ENCODE measurements at places on chromosomes 7 and 10.
A peak's percentile ranks its signal among the peaks of the same experiment; 100 is the strongest.

DNA sequence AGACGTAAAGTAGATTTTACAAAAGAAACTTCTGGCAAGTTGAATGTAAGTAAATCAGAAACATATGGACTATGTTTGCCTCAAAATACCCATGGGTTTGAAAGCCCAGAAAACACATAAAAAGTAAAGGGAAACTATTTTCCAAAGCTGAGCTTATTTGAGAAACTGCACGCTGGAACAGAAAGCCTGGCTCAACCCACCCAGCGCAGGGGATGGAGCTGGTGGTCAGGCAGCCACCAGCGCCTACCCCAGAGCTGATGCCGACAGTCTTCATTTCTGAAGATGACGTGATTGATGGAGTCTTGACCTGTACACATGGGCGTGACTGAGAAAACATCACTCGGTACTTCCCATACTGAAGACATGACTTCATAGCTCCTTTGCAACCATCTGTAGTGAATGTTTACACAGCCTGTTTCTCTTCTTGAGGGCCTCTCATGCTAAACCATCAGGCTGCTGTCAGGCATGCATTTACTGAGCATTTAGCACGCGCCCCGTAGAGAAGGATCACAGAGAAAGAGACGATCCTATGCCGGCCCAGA is 232.6 kb upstream of the AUTS2 start:
- DNase-seq = no peak

DNA sequence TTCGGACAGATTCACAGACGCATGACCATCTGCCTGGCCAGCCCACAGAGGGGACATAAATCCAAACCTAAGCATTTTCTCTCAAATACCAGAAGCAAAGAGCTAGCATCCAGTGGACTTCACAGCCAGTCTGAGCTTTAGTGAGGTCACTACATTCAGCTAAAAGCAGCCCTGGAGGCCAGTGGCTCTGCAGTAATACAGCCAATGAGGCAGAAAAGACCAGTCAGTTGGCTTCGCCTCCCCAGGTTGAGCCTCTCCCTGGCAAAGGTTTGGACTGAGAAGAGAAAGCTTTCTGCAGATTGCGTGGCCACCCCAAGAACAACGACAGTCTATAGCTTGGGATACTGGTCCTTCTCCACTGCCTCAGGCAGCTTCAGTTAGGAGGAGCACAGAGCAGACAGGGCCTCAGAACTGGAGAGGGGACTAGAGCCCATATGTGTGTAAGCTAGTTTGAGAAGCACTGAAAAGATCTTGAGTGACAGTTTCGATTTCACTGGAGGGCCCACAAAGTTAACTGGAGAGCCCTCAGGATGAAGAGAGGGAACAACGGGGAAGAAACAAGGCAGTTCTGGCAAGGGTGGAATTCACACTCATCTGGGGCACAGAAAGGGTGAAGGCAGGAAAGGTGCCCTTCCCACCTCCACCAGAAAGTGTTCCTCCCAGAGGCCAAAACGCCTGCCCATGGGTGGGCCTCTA is 3.8 kb downstream of the WDR91 start:
- DNase-seq = no peak

- DNase-seq = no peak
Observed at GRCh38 chr10:62079885-62080559, 178.5 kb downstream of the ARID5B start.

- DNase-seq = no peak
Observed at GRCh38 chr7:158356454-158356853, 231.2 kb downstream of the PTPRN2 start.

GRCh38 chr7:158448430-158449100 is 139.1 kb downstream of the PTPRN2 start:
- no peak for DNase-seq

DNA sequence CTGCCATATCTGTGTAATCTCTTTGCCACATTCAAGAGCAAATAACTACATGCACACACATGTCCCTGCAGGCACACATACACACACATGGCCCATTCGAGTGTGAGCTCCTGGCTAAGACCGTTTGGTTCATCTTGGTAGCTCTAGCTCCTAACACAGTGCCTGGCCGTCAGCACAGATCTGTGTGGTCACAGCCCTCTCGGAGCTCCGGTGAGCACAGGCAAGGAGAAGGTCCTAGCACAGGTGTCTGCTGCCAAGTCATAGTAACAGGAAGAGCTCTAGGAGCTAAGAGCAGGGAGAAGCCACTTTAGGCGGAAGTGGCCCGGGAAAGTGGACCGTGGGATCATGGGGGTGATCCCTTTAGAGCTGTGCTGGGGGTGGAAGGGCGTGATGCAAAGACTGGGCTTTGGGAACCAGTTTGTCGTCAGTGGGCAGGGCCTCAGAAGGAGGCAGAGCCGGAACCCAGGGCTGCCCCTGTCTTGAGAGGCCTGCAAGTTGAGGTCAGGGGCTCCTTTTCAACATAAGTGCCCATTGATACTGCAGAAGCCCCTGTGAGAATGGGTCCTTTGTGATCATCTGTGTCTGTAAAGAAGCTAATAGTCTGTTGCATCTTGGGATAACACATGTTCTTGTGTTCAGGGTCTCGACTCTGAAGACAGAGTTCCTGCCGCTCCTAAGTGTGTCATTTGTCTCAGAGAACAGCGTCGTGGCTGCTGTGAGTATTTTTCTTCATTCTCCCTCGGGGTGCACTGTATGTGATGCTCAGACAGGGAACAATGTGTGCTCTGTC is 16.6 kb upstream of the ARPC1B start:
- no peak for DNase-seq

DNA sequence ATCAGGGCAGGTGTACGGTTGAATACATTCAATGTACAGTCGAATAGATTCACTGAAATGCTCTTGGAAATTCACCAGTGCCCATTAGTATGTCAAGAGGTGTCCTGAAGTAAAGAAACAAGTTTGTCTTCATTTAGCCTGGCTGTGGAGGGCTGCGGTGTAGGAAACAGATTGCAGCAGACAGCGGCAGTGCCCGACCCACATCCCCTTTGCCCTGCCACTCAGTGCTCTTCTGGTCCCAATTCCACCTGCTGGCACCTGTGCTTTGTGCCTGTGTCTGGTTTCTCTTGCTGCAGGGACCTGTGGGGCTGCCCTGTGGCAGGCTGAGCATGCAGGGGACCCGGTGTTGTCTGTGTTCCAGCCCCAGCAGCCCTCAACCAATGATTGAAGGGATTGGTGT is 183.7 kb downstream of the RPS24 start:
- no peak for DNase-seq

- DNase-seq = no peak
Observed at GRCh38 chr7:144038887-144039286, 9.9 kb upstream of the OR2A5 start.

- DNase-seq = no peak
Observed at GRCh38 chr7:141550386-141551093, 670 bp upstream of the AGK start.

DNA sequence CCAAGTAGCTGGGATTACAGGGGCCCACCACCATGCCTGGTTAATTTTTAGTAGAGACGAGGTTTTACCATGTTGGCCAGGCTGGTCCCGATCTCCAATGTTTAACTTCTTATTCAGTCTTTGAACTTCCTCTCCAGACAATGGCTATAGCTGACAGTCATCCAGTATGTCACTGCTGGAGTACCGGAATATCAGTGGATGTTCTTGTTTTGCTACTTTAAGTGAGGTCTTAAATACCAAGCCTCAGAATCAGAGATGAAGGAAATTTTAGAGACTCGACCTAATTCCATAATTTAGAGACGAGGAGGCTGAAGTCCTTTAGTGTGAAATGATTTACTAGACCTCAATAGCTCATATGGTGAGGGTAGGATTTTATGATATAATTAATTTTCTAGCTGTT is 294.8 kb upstream of the KLF6 start:
- no peak for DNase-seq

GRCh38 chr10:100138921-100139496 is 46.8 kb downstream of the ERLIN1 start:
- no peak for DNase-seq

DNA sequence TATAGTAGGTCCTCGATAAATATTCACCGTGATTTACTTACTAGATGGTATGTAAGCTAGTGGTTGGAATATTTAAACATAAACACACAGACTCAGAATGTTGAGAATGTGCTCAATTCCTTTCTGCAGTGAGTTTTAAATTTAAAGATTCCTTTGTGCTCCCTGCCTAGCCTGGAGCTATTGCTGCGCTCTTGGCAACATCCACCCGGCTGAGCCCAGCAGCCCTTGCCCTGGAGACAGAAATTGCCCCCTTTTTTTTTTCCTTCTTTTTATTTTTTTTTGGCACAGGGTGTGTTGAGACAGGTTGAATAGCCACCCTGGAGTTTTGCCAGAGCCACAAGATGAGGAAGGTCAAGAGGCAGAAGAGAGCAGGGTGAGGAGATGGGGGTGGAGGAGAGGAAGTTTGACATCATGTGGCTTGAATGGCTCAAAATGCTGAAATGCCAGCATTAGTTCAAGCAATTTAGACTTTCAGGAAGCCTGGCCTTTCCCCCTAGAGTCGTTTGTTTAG is 180.8 kb downstream of the PRKCQ start:
- no peak for DNase-seq

DNA sequence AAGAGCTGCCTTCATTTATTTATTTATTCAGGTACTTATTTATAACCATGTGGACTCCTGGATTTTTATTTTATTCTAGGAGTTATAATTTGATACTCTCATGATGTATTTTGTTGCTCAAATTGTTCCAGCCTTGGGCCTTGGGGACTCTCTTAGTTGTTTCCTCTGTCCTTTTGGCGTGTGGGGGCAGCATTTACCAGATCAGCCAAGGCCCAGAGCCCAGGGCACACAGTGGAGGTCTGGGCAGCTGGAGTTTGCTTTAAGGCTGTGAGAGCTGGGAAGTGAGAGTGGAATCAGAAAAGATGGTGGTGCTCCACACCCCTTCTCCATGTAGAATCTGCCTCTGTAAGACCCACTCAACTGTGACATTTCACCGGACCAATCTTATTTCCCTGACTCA is 398.9 kb downstream of the RPS24 start:
- DNase-seq = no peak

DNA sequence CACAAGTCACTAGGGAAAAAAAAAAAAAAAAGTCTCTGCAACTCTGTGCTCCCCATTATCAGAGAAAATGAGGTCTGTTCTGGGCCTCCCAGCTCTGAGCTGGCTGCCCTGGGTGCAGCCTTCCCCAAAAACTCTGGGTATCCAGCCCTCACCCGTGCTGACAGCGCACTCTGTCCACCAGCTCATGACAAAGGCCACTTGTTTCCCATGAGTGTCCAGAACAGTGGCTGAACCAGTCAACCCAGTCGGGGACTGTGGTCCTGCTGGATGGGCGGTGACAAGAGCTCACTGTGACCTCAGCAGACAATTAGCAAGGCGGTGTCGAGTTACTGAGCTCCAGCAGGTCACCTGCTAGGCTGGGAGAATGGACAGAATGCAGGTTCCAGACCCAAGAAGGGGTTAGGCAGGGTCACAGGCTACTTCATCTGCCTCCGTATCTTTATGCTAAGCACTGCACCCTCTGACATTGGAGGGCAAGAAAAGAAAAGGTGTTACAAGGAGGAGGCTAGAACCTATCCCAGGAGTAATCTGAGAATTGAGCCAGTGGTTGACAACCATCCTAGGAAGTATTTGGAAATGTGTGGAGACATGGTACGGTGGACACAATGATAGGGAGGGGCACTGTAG is 37.2 kb downstream of the DLG5 start:
- no peak for DNase-seq

GRCh38 chr10:52378124-52378523 is 64.0 kb downstream of the DKK1 start:
- no peak for DNase-seq

GRCh38 chr10:51960494-51960895 is 261.1 kb upstream of the CSTF2T start:
- no peak for DNase-seq

GRCh38 chr10:5575482-5576153 is 50.9 kb downstream of the CALML3 start:
- peak; percentile 46 for DNase-seq

- DNase-seq = peak; percentile 82
Observed at GRCh38 chr7:18666107-18666728, 170.7 kb downstream of the HDAC9 start.

DNA sequence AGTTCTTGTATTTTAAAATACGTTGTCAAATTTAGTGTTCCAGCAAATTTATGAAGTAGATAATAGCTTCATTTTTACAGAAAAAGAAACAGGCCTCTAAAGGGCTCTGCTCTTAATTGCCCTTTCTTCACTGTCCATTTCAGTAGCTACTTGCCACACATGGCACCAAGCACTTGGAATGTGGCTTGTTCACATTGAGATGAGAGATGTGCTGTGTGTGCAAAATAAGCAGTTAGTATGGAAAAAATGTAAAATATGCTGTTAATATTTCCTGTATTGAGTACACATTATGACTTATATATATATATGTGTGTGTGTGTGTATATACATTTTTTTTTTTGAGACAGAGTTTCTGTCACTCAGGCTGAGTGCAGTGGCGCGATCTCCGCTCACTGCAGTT is 19.5 kb downstream of the RBM33 start:
- DNase-seq = no peak

- DNase-seq = no peak
Observed at GRCh38 chr10:111128331-111129180, 51.7 kb downstream of the ADRA2A start.

DNA sequence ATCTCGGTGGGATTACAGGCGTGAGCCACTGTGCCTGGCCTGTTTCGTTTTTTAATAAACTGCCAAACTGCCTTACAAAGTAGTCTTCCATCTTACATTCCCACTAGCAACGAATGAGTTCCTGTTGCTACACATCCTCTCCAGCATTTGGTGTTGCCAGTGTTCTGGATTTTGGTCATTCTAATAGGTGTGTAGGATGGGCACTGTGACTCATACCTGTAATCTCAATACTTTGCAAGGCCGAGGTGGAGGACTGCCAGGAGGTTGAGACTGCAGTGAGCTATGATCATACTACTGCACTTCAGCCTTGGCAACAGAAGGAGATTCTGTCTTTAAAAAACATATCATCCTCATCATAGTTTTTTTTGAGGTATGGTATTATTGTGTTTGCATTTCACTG is 21.4 kb upstream of the RSBN1L start:
- no peak for DNase-seq

DNA sequence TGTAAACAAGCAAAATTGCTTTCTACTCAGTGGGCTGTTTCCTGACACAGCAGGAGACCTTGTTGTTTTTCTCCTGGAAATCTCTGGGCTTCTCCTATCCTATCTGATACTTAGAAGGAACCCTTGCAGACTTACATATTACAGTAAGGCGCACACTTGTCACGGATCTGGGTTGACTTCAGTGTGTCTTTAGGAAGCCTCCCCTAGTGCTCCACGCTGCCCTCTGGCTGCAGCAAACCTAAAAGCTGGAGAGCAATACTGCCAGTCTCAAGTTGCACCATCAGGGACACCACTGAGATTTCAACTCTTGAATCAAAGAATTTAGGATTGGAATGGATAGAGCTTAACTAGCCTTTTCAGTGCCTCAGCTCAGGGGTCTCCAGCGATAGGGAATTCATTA is 495.3 kb downstream of the LRMDA start:
- no peak for DNase-seq

GRCh38 chr10:86586516-86586915 is 64.9 kb upstream of the WAPL start:
- DNase-seq = no peak

DNA sequence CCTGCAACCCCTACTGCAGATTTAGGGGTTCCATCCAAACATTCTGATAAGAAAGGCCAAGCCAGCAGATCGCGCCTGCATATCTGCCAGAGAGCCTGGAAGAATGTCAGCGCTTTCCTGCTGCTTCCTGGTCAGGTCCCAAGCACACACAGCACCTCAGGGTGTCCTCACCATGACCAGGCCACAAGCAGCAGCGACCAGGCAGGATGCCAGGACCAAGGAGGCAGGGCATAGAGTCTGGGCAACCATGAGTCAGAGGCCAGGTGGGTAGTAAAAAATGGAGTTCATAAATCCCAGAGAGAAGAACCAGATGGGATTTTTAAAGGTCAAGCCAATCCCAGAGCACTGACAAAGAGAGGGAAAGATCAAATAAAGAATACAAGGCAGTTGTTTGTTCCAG is 5.5 kb upstream of the FAM131B start:
- DNase-seq = no peak

Measured in activated effector memory CD4-positive, alpha-beta T cell treated with anti-CD3 and anti-CD28 coated beads, Interleukin-2, amount 50 U/mL, for 16 hours (primary cell).